ENCODE measurements at places on chromosomes 2 and 18.

GRCh38 chr2:199329466-199329865, 128.3 kb downstream of the SATB2 start:
- no peak for DNase-seq

GRCh38 chr2:157375384-157375783, 49.8 kb upstream of the ERMN start:
- DNase-seq: no peak

GRCh38 chr18:76466410-76466991, 28.5 kb downstream of the ZNF516 start:
- no peak for DNase-seq

- no peak for DNase-seq
Measured at GRCh38 chr2:62398356-62398755, 107.6 kb downstream of the TMEM17 start.

DNA sequence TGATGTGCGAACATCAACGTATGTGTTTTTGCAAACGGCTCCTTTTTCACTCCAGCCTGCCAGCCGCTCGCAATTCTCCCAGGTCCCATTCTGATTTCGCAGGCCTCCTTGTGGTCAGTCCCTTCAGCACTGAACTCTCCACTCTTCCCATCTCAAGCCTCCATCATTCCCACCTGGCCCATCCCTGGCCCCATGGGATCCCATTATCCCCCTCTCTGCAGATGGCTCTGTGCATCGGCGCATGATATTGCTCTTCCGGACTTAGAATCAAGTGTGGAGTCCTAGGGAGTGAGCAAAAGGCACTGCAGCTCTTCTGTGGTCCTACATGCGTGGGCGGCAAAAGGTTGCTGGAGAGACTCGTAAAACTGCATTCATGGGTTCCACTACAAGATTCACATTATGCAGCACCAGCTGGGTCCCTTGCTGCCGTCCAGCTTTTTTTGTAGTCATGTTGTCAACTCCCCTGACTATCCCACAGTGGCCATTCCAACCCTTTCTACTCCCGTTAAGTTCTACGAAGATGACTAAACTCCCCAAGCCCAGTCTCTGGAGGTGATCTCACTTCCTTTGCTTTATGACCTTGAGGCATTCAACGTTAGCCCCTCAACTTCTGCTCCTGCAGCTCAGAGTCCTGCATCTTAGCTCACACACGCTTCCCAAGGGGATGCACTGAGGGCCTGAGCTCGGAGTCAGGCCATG, 125.3 kb upstream of the NRP2 start:
- DNase-seq: no peak

DNA sequence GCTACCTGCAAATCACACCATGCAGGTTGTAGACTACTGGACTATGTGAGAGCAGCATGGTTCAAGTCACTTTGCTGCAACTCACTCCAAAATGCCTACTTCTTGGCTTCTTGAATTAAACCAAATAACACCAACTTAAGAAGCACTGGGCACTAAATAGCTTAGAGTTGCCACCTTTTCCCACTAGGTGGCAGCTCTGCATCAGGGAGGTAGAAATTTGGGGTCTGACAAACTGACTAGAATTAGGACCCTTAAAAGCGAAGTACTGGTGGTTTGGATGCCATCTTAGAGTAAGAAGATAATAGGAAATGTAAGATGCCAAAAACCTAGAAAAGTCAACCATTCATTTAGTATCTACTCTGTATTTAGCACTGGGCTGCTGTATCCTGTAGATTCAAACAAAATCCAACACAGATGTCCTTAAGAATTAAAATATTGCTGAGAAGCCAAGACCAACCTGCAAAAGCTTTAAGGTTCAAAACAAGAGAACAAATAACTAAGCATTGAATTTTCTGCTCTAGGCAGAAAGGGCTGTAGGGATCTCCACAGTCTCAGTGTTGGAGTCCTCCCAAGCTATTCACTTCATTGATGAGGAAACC, 65.5 kb downstream of the CCBE1 start:
- DNase-seq: no peak

- no peak for DNase-seq
Measured at GRCh38 chr2:9002637-9003365, 683 bp downstream of the MBOAT2 start.

DNA sequence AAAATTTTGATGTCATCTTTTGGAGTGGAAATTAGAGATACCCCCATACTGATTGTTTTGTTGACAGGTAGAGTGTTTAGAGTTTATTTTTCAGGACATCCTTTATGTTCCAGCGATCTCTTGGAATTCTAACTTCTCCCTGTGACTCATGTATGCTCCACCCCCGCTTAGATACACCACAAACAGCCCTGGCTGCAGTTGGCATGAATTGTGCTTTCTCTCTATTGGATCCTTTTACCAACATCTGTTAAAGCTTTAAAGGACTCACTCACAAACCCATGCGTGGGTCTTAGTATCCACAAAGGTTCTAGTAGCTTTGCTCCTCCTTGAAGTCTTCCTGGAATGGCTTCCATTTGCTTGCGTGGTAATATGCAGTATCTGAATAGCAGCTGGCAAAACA, 409.5 kb upstream of the POU3F3 start:
- no peak for DNase-seq

GRCh38 chr2:62719757-62720156, 14.2 kb downstream of the EHBP1 start:
- DNase-seq: no peak

GRCh38 chr2:2171624-2172023, 159.5 kb downstream of the MYT1L start:
- no peak for DNase-seq

GRCh38 chr2:38432820-38433606, 55.9 kb upstream of the ATL2 start:
- no peak for DNase-seq

- DNase-seq: no peak
Measured at GRCh38 chr2:133802409-133803039, 234.3 kb upstream of the NCKAP5 start.

GRCh38 chr2:135742325-135742757, 686 bp downstream of the UBXN4 start:
- peak; percentile 12 for DNase-seq

GRCh38 chr2:126999106-126999756, 100.5 kb downstream of the TEX51 start:
- DNase-seq: no peak

GRCh38 chr2:191863988-191864387, 17.1 kb upstream of the CAVIN2 start:
- DNase-seq: no peak

- DNase-seq: no peak
Measured at GRCh38 chr2:227772197-227772661, 26.5 kb downstream of the SCYGR8 start.

DNA sequence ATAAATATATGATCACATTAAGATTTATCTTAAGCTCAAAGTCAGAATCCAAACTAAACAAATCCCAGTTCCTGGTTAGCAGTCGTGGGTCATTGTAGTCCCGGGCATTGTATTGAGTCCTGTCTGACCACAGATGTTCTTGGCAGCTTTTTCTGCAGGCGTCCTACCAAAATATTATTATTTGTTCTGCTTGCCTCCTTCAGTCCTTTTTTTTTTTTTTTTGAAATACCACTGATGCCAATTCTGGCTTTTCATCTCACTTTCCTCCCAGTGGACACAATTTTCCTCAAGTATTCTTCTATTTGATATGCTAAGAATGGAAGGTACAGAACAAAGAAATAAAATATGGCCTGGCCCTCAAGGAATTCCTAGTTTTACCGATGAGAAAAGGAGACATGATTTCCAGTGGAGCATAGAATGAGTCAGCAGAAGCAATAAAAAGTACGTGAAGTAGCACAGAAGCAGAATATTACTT, 151.6 kb downstream of the CSRNP3 start:
- no peak for DNase-seq

GRCh38 chr2:180763263-180763989, 217.0 kb upstream of the UBE2E3 start:
- DNase-seq: no peak

DNA sequence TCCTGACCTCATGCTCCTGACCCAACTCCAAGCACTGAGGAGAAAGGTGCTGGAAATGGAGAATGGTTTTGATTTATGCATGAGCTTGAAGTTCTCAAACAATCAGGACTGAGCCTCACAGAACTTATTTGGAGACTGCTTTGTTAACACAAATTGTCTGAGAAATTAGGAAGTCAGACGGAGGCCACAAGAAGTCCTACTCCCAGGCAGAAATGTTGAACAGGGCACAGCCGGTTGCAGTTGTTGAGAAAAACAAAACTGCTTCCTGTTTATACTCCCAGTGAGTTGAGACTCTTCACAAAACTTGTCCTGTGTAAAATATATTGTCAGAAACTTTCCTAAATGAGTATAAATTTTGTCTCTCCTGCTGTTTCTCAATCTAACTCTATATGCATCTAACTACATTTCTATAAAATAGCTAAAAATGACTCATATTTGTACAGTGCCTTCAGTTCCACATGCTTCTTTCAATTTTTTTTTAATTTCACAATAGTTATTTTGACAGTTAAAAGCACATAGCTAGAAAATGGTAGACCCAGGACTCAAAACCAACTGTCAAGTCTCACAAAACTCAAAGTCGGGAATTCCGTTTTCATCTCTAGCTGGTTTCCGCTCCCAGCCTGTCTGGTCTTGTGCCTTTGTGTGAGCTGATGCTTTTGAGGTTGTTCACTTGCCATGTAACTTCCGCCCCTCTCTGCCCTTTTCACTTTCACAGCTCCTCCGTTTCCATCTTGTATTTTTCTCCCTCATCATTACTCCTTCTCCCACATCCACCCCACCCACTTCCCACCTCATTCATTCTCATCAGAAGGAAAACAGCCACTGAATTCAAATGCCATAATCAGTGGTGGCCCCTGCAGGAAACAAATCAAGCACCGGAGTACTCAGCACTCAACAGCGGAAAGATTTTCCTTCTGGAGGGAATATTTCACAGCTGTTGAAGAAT, 215.0 kb downstream of the SUCLG1 start:
- DNase-seq: no peak

GRCh38 chr2:22992441-22992840, 392.5 kb upstream of the KLHL29 start:
- no peak for DNase-seq

DNA sequence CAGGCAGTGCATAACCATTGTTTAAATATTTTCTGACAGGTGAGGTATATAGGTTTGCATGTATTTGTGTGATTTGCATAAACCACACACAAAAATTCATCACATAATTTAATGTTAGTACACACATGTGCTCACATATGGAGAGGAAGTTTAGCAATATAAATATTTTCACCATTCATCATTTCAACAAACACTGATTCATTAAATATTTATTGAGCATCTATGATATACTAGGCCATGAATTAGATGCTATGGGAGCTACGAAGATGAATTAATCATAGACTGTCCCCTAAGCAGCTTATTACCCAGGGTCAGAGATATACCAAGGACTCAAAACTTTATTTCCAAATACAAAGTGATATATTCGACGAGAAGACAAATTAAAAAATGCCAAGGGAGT, 311.6 kb upstream of the PIK3C3 start:
- no peak for DNase-seq

DNA sequence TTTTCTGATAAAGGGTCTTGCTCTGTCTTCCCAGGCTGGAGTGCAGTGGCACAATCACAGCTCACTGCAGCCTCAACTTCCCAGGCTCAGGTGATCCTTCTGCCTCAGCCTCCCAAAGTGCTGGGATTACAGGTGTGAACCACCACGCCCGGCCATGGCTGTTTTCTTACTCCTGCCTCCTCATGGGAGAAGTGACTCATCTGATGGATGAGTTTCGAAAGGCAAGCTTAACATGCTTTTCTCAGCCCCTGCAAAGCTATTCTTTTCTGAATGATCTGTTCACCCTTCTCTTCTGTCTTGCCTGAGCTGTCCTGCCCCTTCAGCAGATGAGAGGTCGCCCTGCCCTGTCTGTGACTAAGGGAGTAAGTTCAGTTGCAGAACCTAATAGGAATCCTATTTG, 929 bp upstream of the CREG2 start:
- DNase-seq: no peak

- DNase-seq: no peak
Measured at GRCh38 chr2:219111375-219112061, 49.1 kb downstream of the NHEJ1 start.

DNA sequence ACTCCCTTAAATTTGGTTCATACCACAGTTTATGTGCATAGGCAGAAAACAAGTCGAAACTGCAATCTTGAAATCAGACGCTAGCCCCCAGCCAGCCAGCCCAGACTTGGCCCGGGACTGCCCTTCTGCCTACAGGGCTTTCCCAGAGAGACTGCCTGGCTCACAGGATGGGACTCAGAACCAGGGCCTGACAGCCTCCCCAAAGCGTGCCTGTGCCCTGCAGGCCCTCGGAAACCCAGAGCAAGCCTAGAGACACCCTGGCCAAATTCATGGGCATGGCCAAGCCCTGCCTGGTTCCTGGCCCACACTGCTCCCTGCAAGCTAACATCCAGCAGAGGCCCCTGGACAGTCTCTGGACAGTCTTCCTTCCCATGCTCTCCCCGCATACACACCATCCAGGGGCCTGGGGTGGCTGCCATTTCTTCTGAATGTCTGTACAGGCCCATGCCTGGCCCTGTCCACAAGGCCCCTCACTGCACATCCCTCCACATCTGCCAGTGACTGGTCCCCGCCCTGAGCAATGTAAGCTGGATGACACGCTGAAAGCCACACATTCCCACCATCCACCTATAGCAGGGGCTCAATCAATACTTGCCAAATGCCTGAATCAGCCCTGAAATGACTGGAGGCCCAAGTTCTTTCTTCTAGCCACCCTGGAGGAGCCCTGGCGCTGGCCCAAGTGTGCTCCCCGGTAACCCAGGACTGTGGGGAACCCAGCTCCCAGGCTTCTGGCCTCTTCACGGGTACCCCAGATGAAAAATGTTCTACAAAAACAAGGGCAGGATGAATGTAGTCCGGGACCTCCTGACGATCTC, 73.1 kb downstream of the HDAC4 start:
- no peak for DNase-seq

- DNase-seq: no peak
Measured at GRCh38 chr2:3432067-3432466, 52.6 kb downstream of the TRAPPC12 start.

GRCh38 chr2:33219850-33220275, 256.6 kb upstream of the RASGRP3 start:
- no peak for DNase-seq

- DNase-seq: no peak
Measured at GRCh38 chr2:238947920-238948710, 100.2 kb downstream of the TWIST2 start.

Measured in stimulated activated CD4-positive, alpha-beta T cell treated with anti-CD3 and anti-CD28 coated beads, Interleukin-15, amount 100 ng/mL, for 48 hours (primary cell).